ENCODE measurements at places on chromosomes 1 and 21. TPM values are rescaled to one million over a fixed set of nuclear protein-coding genes. Genes with fewer than 3 reads are reported as not detected.

Gene CD160
- total RNA-seq, result not detected

Gene AKT3
- total RNA-seq, result 18.9 TPM

Gene PDZK1IP1
- 5.8 TPM for total RNA-seq

Gene OR2L13
- not detected for total RNA-seq

DNA sequence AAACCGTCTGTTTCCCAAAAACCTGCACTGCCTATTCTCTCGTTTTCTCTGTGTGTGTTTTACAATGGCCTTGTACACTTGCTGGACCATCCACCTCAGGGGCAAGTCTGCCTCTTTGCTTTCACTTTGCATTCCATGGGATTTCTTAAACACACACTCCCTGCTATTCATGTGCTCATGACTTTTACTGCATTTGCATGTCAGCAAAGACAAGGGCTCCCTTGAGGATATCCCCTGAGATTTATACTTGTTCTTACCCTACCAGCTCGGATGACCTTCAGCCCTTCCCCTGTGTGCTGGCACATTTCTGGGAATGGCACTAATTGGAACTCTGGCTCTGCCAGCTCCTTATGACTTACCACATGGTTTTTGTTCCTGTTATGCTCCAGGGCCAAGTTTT lies 386.9 kb downstream of the AMY1C start:
- no peak for DNase-seq

GRCh38 chr21:46122237-46122671 lies 24.3 kb downstream of the COL6A2 start:
- DNase-seq, result no peak

GRCh38 chr1:51512120-51512519 lies 6.9 kb downstream of the EPS15 start:
- DNase-seq, result no peak

- DNase-seq, result no peak
Measured at GRCh38 chr1:204866051-204866596, 4.5 kb upstream of the NFASC start.

DNA sequence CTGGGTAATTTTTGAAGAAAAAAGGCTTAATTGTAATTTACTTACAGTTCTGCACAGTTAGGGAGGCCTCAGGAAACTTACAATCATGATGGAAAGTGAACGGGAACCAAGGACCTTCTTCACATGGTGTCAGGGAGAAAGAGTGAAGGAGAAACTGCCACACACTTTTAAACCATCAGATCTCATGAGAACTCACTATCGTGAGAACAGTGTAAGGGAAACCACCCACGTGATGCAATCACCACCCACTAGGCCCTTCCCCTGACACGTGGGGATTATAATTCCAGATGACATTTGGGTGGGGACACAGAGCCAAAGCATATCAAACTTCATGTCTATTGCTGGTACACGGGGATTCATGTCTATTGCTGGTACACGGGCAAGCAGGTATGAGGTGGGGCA lies 5.3 kb upstream of the SFT2D2 start:
- DNase-seq, result no peak

DNA sequence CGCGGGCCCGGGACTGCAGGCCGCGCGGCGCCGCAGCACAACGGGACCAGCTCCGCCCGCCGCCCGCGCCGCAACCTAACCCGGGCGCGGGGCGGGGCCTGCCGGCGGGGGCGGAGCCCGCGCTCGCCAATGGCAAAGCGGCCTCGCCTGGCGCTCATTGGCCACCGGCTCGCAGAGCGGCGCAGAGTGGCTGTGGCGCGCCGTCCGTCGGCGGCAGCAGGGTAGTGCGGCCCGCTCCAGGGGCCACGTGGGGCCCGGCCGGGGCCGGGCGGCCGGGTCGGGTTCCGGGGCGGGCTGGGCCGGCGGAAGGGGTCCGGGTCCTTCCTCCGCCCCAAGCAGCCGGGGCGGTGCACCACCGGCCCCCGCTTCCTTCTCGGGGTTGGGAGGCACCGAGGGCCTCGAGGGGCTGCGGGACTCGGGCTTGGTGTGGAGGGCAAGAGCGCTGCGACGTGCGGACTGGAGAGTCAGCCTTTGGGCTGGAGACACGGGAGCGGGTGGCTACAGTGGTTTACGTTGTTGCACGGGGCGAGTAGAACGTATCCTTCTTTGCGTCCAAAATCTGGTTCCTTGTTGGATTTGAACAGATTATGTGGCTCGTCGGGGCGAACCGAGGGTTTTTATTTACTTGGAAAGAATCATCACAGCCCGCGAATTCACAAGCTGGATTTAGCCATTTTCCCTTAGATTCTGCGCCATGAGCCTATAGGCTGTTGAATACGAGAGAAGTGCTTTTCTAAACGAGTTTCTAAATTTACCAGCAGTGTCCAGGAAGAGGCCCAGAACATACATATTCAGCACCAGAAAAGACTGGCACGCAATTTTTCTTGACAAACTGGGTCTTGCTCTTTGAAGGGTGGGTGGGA lies at the start of gene SRM:
Gene SRM (minus strand): TSS at position 51 of the 863 bp plus-strand sequence. CDS start 75 bp downstream, outside the sequence.
- DNase-seq, result peak; percentile 95

- DNase-seq, result no peak
Measured at GRCh38 chr1:84991097-84991920, 5.6 kb downstream of the MCOLN2 start.

DNA sequence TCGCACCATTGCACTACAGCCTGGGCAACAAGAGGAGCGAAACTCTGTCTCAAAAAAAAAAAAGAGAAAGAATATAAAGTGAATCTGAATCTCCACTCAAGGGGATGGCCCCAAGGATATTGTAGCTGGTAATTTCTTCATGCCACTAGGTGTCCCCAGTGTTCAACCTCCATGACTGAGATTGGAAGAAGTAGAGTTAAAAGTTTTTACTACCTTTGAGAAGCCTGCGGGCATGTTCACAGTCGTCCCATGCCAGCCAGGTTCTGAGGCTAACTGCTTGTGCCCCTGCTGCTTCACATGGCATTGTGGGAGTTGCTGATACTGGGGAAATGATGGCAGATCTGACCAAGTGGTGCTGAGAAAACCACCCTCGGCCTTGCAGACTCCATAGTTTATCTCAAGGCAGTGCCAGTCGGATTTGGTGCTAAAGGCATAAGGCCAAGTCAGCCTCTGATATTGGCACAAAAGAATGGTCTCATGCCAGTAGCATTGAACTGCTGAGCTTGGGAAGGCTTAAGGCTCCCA lies 10.8 kb upstream of the SHISA4 start:
- no peak for DNase-seq

Gene CHD1L
- 71.0 TPM for total RNA-seq

DNA sequence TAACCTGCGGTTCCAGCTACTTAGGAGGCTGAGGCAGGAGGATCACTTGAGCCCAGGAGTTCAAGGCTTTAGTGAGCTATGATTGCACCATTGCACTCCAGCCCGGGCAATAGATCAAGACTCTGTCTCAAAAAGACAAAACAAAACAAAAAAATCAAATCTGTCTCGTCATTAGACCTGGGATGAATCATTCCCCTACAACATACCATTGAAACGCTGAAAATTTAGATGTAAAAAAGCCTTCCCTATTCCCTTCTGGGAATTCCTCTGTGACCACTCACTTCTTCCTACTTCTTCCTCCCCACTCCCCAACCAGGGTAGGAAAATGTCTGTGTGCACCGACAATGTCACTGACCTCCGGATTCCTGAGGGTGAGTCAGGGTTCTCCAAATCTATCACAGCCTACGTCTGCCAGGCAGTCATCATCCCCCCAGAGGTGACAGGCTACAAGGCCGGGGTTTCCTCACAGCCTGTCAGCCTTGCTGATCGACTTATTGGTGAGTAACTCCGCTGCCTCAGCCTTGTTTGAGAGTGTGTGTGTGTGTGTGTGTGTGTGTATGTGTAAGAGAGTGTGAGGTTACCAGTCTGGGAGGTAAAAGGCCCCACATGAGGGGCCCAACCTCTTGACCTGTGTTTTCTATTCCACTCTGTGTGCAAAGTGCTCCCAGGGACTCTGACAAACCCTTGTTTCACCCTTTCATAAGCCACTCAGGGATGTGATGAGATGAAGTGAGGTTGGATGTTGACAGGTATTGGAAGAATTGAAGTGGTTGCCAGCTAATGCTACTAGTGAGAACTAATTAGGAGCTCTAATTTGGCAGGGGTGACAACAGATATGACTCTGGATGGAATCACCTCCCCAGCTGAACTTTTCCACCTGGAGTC lies 16.3 kb upstream of the SARS1 start:
- peak; percentile 34 for DNase-seq

- DNase-seq, result no peak
Measured at GRCh38 chr1:198295225-198295624, 138.4 kb downstream of the NEK7 start.

Gene BECN2
- total RNA-seq, result not detected

DNA sequence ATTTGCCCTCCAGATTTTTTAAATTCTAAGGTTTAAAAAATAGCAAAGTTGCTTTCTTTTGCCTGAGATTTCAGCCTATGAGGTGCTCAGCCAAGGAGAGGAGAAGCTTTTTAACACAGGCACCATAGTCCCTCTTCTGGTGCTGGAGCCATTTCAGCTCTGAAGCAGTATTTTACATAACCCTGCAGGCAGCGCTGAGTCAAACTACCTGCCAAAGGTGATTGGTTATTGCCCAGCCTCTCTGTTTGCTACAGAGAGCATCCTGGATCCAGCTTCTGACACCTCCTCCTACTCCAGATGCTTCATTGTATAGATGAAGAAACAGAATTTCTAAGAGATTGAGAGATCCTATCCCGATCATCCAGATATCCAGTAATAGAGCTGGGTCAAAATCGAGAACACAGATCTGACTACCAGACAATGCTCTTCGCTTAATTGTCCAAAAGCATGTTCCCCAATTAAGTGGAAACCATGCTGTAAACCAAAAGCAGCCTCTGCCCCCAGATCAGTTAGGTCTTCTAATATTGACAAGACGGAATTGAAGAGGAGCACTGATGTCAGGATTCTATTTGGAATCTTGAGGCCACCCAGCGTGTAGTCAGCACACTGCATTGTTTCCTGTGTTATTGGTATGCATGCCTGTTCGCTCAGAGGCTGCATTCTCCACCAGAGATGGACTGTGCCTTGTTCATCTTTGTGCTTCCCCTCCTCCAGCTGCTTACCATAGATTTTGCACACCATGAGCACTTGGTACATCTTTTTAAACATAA lies 22.1 kb downstream of the RGS8 start:
- no peak for DNase-seq

DNA sequence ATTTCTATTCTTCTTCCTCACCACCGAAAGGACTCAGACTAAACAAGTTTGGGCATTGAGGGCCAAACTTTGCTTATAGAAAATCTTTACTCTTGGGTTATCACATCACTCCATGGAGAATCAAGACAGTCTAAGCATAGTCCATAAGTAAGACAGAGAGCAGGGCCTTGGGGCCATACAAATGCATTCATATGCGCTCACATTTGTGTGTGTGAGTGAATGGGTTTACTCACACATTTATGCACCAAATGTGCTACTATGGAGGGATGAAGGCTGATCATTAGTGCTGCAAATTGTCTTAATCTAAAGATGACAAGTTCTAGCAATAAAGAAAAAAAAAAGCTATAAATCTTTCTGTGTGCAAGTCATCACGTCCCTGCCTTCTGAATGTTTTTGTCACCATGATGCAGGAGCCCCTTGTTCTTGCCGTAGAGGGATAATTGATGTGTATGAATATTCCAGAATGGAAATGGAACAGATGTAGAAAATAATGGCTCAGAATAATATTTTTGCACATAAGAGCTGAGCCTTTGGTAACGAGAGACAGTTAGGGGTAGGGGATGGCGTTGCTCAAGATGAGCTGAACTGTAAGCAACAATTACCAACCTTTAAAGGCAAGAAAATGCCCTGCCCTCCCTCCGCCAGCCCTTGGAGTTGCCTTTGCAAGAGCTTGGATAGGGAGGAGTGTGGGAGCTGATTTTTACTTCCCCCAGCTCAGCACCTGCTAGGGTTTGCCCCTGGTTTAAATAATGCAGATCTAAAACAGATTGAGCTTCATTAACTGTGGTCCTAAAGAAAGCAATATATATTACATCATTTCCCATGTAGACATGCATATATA lies 52.3 kb upstream of the IKBKE start:
- DNase-seq, result no peak

Gene STUM
- 1.6 TPM for total RNA-seq

DNA sequence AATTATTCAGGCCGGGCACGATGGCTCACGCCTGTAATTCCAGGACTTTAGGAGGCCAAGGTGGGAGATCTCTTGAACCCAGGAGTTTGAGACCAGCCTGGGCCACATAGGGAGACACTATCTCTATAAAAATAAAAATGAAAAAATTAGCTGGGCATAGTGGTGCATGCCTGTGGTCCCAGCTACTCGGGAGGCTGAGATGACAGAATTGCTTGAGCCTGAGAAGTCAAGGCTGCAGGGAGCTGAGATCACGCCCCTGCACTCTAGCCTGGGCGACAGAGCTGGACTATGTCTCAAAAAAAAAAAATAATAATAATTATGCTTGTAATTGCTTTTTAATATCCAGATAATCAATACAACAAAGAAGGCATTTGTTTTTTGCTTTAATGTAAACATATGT lies 91.3 kb downstream of the RIPK4 start:
- no peak for DNase-seq

Measured in Peyer's patch (tissue), 4 donors.